Activated T-cell treated with anti-CD3 and anti-CD28 coated beads for 24 hours (primary cell): ENCODE measurements at places on chromosomes 13 and 19.

GRCh38 chr19:29450306-29450705, 75.5 kb upstream of the VSTM2B start:
- DNase-seq = no peak

GRCh38 chr13:65915195-65915594, 1314.9 kb downstream of the PCDH9 start:
- DNase-seq = no peak

DNA sequence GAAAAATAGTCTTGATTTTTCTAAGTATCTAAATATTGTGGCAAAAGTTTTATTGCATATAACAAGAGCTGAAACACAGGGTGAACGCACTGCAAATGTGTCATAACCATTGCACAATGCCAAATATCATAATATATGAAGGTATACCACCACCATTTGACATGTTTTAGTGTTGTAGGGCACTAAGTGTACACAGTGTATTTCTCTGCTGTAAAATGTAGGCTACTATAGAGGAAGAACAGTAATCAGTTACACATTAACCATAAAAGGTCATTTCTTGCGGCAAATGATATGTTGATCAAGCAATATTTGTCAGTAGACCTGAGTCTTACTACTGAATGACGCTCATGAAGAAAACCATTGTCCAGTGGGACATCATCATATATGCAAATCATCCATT, 18.3 kb upstream of the KLF5 start:
- no peak for DNase-seq

DNA sequence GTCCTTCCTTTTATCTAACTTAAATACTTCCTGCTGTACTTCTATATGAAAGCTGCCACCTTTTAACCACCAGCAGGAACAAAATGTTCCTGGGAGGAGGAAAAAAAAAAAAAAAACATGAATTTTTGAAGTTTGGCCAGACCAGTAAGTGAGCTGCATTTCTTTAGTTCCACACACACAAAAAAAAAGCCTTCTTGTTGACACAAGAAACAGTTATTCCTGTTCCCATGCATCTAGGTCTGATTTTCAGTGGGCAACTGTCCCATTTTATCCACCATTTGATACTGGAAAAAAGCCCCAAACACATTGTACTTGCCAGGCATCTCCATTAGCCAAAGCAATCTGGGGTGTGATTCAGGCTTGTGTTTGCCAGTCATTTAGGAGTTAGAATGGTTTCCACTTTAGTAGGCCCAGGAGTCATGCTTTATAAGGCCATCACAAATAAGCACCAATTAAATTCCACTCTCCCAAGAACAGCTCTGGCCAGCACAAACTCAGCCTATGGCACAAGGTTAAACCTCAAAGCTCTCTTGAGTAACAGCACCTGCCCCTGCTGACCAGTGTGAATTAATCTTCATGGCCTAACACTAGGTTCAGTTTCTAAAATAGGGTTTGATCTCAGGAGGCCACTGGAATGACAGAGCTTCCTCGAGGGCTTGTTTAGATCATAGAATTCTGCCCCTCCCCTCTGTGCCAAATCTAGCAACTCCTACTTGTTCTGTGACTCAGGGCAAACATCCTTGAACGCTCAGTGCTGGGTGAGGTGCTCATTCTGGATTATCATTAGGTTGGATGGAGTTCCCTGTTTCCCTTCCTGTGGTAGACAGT, 67.1 kb downstream of the NUFIP1 start:
- no peak for DNase-seq

DNA sequence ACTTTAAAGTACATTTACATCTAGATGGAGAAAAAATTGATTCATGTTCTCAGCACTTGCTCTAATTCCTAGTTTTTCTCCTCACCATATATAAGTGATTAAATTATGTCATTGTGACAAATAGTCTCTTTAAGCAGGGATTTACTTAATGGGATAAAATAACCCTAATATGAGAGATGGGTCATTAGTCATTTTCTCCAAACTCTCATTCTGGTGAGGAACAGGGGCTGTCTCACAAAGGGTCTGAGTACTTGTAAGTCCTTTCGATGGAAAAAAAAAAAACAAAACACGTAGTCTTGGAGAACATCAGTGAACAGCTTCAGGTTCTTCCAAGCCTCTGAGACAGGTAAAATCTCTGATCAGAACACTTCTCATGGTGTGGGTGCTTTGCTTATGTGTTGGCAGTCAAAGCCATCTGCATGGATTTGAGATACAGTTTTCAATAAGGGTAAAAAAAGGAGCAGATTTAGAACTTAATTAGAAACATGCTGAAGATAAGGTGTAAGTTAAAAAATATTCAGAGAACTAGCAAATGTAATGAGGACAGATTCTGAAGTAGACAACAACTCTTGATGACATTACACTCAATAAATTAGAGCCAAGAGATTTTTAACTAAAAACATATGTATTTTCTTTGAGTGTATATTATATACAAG, 1668.9 kb upstream of the MIR17HG start:
- DNase-seq = no peak

DNA sequence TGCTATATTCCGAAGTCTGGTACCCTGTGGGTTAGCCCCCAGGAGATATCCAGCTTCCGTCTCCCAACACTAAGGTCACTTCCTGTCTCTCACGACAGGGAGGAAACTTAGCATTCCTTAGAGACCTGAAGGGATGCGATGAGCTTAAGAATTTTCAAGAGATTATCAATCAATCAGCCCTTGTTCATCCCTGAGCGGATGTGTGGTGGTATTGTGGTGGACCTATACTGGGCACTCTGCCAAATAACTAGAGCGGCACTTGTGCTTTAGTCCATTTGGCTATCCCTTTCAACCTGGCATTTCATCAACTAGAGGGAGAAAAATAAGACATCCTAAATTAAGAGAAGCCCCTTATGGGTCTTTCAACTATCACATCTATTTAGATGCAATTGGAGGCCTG, 30.9 kb upstream of the ZNF562 start:
- no peak for DNase-seq

DNA sequence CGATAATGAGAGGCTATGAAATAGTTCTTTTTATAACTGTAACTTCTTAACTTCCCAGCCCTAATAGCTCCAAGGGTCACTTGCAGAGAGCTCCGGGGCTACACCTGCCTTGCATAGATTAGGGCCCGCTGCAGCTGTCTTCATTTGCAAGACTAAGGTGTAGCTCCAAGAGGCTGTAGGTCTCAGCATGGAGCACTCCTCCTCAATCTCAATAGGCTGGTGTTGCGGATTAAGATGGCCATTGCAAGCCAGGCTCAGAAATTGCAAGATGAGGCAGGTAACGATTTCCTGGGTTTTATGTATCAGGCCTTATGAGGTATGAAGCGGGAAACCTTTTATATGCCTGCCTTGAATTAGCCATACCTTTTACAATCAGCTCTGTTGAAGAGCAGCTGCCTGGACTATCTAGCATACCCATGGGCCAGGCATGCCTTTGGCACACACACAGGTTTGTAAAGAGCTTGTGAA, 185.7 kb downstream of the TM9SF2 start:
- no peak for DNase-seq

DNA sequence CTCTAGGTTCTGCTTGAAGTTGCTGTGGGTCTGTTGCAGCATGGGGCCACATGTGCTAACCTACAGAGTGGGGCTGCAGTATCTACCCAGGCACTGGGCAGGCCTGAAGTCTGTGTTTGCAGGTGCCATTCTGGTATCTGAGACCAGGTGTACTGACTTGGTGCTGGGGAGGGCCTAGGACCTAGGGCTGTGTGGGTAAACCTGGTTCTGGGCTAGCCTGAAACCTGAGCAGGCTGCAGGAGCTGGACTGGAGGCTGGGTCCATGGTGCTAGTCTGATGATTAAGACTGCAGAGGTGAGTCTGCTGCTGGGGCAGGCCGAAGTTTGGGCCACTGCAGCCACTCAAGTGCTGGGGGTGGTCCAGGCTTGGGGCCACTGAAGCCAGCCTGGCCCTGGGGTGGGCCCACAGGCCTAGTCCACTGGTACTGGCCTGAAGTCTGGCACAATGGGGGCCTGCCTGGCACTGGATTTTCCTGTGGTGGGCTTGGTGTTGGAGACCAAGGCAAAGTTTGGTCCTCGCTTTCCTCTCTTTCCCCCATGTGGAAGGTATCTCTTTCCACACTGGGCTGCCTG, 310.6 kb downstream of the NDFIP2 start:
- DNase-seq = no peak

DNA sequence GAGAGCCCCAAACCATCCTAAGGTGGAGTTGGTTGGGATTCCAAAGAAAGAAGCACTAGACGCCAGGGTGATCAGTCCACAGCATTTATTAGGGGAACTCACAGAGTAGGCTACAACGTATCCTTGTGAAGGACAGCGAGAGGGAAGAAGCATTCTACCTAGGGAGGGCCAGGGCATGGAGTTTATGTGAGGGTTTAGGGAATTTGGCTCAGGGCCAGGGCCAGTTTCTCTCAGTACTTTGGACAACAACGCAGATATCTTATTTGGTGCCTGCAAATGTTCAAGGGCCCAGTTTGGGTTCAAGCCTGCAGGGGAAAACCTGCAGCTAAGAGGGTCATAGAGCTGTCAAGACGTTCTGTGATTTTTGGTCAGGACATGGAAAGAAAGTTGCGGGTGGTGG, 73.9 kb upstream of the GJB6 start:
- DNase-seq = no peak

DNA sequence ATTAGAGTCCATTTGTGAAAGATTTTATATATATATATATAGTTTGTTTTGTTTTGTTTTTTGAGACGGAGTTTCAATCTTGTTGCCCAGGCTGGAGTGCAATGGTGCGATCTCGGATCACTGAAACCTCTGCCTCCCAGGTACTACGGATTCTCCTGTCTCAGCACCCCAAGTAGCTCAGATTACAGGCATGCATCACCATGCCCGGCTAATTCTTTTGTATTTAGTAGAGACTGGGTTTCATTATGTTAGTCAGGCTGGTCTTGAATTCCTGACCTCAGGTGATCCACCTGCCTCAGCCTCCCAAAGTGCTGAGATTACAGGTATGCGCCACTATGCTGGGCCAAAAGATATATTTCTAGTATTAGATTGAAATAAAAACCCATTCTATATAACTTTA, 4.0 kb upstream of the ZNF701 start:
- no peak for DNase-seq
